CD4-positive, alpha-beta T cell (primary cell): ENCODE measurements at places on chromosomes 3 and 15.

DNA sequence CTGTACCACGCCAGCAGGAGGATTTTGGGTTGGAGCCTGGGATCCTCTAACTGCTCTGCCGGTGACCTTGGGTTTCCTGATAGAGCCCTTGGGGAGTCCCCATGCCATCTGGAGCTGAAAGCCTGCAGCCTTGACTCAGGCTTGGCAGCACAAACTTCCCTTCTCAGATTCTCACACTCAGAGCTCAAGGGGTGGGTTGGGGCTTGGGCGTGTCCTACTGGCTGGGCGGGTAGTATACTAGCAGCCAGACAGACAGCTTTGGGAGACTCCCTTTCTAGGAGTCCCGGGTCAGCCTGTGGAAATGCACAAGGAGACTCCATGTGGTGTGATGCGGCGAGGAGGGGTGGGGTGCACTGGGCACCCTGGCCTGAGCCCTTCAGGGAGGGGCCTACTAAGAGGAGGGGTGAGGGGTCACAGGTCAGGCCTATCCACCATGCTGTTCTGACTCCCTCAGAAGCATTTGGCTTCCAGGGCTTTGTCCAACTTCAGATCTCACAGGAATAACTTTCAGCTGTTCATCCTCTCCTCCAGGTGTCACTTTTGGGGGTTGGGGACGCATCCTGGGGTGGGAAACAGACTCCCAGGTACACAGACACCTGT, 21.6 kb upstream of the PLXNA1 start:
- no peak for DNase-seq

DNA sequence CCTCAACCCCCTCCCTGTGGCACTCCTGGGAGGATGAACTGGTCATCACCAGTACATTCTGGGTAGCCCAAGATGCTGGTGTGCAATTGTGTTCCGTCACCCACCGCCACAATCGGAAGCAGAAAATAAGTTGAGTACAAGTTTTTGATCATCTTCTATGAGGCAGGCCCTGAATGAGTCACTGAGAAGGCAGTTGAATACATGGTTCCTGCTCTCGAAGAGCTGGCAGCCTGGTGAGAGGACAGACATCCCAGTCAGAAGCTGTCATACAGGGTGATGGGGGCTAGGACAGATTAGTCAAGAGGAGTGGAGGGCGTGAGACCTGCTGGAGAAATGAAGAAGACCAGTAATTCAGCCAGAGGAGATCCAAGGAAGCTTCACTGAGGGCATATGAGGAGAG, 6.2 kb downstream of the CEMIP start:
- no peak for DNase-seq

GRCh38 chr3:10940106-10940505, 52.4 kb upstream of the SLC6A1 start:
- DNase-seq, result no peak

DNA sequence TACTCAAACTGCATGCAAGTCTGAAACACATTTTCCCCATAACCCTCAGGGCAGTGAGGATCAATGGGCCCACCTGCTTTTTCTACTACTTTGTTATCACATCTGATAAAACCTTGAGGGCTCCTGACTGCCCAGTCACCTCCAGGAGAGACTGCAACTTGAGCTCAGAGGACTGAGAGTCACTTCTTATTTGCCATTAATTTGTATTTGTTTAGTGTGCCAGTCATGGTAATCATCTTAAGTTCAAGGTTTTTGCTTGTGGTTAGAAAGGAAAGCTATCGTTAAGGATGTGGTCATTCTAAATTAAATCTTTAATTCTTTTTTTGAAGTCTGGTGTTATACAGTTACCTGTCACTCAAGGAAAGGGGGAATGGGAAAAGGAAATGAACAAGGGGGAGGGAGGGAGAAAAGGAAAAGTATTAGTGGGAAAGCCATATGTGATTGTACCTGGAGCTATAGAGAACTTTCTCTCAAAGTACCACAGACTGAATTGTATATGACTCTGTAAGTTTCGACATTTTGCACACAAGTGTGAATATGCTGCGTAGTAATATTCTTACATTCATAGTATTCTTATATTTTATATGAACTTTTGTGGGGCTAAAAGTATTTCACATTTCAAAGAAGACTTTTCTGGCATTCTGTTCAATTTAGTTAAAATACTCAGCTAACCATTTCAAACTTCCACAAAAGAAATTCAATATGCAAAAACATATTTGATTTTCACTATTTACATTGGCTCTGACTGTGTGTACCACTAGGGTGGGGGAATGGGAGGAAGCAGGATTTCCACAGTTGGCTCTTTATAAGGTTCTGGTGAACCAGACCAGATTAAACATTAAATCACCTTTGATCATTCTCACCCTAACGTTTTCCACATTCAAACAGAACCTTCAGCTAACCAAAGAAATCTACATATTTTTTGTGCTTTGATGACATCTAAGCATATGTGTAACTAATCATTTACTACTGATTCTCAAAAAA, 166.5 kb upstream of the ATP11B start:
- no peak for DNase-seq

DNA sequence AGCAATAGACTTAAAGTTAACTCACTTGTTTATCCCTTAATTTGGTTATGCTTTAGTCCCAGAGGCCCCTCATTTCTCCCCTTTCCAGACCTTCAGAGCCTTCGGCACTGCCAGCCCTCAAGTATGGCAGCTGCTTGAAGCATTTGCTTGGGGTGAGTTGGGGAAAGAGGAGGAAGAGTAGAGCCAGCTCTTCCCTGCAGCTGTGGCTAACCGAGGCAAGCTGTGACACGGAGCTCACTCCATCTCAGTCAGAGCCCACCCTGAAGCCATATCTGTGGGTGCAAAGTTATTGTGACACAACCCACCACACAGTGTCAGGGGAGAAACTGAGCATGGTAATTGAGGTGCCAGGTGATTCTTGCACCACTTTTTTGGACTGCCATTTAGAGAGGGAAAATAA, 66.1 kb downstream of the FILIP1L start:
- no peak for DNase-seq

DNA sequence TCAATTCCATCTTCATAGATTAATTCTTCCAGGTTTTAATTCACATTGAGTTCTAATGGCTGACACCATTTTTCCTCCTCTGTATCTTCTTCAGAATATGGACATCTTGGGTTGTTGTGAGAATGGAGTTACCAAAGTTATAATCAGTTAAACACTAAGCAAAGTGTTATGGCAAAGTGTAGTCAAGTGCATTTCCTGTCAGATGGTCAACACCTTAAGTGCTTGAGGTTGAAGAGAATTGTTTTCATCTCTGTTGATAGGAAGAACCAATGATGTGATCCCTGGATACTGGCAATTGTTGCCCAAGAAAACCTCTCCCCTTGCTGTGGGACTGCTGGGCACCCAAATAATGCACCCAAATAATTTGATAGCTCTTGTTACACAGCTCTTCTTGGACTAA, 102.6 kb upstream of the SATB1 start:
- peak; percentile 43 for DNase-seq

- no peak for DNase-seq
These were observed 1.3 kb upstream of the RBP1 start for GRCh38 chr3:139540651-139541531.

GRCh38 chr3:33229066-33229465, 10.5 kb upstream of the SUSD5 start:
- no peak for DNase-seq

DNA sequence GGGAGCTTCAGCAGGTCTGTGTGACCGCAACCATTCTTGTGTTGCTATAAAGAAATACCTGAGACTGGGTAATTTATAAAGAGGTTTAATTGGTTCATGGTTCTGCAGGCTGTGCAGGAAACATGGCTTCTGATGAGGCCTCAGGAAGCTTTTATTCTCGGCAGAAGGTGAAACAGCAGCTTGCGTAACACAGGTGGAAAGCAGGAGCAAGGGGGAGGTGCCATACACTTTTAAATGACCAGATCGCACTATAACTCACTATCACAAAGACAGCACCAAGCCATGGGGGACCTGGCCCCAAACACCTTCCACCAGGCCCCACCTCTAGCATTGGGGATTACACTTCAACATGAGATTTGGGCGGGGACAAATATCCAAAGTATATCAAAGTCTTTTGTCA, 8.3 kb upstream of the CIB2 start:
- DNase-seq, result no peak

GRCh38 chr3:164514576-164514975, 563.7 kb downstream of the SI start:
- no peak for DNase-seq

DNA sequence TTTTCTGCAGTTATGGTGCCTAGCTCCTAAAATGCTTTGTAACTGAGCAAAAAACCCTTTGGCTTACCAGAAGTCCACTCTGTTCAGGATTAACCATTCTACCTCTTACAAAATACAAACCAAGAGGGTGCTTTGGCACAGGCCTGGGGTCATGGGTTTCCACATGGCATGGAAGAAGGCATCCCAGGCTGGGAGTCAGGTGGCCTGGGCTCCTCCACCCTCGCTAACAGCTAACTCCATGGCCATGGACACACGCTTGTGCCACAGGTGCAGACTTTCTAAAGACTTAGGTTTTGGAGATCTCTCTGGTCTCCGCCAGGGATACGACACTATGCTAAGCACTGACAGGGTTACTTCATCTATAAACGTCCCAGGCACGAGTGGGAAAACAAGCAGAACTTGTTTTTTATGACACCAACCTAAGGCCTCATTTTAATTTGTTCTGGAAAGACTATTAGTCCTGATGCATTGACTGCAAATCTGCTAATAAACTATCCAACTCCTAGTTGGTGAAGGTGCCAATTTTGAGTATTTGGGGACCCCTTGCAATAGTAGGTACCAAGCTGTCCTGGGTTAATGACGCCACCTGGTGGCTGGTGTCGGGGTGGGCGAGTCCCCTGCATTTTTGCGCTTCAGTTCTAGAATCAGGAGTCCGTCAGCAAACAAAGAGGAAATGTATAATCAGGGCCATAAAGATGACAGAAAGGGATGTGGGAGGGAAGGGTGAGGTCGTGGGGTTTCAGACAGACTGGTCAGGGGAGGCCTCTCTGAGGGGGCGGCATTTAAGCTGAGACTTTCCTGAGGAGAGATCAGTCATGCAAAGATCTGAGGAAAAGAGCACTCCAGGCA, 10.3 kb upstream of the ALDH1A3 start:
- no peak for DNase-seq

GRCh38 chr3:139671863-139672646, 5.7 kb downstream of the NMNAT3 start:
- no peak for DNase-seq

DNA sequence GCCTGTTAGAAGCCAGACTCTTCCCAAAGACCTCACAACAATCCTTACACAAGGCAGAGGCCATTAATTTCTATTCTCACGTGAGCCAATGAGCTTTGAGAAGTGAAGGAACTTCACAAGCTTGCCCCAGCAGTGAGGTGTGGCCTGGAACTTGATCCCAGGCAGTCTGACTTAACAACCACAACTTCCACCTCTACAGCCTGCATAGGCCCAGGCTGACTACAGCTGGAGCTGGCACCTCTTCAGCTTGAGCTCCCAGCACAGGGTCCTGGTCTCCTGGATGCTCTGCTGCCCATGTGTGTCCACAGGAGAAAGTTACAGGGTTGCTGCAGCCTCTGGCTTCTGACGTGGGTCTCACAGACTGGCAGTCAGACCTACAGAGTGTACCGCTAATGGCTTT, 111.0 kb downstream of the ERC2 start:
- no peak for DNase-seq

DNA sequence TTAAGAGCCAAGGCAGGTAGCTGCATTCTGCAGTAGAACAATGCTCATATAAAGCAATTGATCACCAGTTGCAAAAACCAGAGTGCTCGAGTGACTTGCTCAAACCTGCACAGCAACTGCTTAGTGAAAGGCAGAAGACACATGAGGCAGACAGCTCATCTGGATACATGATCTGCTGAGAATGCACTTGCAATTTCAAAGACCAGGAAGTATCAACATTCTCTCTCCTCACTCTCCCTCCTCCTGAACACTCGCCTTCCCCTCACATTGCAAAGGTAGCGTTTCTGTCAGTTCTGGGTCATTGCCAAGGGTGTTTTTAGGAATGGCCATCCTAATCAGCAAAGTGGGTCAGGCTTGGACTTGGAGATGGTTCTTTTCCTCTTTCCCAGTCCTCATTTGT, 61.0 kb downstream of the BFSP2 start:
- no peak for DNase-seq

GRCh38 chr3:140553591-140553990, 124.3 kb upstream of the TRIM42 start:
- DNase-seq, result no peak

GRCh38 chr3:30007668-30008067, 598.7 kb upstream of the TGFBR2 start:
- peak; percentile 11 for DNase-seq

DNA sequence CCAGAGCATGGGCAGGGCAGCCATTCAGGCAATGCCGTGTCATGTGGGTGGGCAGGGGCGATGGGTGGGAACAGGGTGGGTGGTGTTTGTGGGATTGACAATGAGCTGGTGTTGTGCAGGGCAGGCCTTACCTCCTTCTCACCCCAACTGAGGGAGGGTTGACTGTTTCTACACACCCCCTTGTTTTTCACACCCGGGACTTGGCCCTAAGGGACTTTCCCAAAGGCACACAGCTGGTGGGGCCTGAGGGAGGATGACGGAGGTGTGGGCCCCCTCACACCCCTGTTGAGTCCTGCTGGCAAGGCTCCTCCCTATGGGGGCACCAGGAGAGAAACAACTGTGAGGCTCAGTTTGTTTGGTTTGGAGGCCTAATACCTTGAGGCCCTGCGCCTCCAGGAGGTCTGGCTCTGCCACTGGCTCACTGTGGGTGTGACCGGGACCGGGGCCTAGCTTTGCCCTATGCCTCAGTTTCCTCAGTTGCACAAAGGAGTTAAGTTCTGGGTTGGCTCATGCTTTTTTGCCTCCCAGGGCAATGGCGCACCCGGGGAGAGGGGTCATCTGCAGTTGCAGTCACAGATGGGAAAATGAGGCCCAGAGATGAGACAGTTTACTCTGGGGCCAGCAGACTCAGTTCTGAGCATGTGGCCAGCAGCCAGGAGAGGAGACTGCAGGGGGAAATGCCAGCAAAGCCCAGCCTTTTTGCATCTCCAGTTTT, 5.1 kb upstream of the DNAH1 start:
- no peak for DNase-seq

- DNase-seq, result no peak
These were observed 275.2 kb downstream of the SATB1 start for GRCh38 chr3:18149935-18150334.

- DNase-seq, result no peak
These were observed 14.7 kb downstream of the CCNB2 start for GRCh38 chr15:59119625-59120024.

GRCh38 chr15:62440362-62441105, 275.4 kb upstream of the C2CD4B start:
- DNase-seq, result no peak

- no peak for DNase-seq
These were observed 32.7 kb upstream of the CD96 start for GRCh38 chr3:111509308-111509707.

DNA sequence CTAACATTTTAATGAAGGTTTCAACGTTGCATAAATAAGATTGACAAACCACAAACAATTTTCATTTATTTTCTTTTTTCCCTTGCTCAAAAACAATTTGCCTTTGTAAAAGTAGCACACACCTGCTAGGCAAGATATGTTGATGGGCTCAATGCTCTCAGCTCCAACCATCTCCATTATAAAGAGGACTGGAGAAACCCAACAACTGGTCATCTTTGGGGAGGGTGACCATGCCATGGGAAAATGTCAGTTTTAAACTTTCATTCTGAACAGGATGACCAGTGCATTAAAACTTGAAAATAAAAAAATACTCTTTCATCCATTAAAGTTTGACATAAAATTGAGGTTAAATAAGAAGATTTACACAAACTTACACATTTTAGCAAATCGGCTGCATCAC, 183.7 kb downstream of the CFAP20DC start:
- no peak for DNase-seq
